ENCODE measurements at places on chromosomes 2 and 18. TPM values are rescaled to one million over a fixed set of nuclear protein-coding genes. Genes with fewer than 3 reads are reported as not detected.

The STON1 gene
- 0.45 TPM for total RNA-seq

GRCh38 chr18:68316636-68317035 is 398.3 kb downstream of the TMX3 start:
- H3K4me3 ChIP-seq, result no peak overlapping the region
- DNase-seq, result no peak
- H3K27ac ChIP-seq, result no peak overlapping the region
- H3K4me1 ChIP-seq, result no peaks in the 10 kb centered on the region
- no peaks in the 10 kb centered on the region for H3K36me3 ChIP-seq
- no peaks in the 10 kb centered on the region for H3K27me3 ChIP-seq

DNA sequence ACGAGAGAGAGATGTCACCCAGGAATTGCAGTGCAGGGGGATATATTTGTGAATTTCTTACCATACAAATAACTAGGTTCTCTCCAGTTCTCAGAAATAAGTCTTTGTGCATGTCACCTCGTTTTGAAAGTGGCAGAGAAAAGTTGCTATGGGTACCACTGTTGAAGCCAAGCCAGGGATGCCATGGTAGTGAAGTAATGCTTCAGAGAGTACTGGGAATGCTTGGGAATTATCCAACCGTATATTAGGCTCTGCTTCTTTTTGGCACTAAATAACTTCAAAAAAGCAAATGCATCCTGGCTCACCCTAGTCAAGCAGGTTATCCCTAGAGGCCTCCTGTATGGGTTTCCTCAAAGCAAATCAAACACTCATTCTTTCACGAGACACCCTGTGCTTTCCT is 50.7 kb upstream of the DDX18 start:
- H3K4me1 ChIP-seq, result no peaks in the 10 kb centered on the region
- H3K27me3 ChIP-seq, result peaks cover 2% of the 10 kb centered on the region
- no peak for DNase-seq
- H3K36me3 ChIP-seq, result no peaks in the 10 kb centered on the region

DNA sequence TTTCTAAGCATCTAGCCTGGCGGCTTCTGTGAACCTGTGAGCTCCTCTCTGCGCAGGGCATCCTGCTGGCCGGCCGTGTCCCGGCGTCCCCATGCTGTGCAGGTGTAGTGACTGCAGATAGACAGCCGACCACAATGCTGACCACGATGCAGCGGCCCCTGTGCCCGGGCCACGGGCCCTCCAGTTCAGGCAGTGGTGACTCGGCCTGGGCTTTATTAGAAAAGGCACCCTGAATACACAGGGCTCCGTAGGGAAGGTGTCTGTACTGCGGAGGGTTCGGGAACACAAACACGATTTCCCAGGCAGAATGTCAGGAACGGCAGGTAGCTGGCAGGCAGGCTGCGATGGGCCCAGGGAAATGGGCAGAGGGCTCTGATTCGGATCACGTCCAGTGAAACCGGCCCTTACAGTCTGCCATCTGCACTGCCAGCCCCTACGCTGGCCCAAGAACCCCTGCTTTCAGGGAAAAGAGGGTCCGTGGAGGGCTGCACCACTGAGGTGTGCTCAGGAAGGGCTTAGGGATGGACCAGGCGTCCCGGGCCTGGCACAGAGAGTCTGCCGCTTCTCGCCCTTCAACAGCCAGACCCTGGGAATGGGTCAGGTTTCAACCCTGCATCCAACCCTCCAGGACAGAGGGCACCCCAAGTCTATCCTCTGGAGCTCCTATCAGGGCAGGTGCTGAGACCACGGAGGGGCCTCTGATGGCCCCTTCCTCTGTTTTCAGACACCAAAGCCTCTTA is 196.5 kb downstream of the HDAC4 start:
- peaks cover 38% of the 10 kb centered on the region for H3K4me1 ChIP-seq
- no peak overlapping the region for H3K27ac ChIP-seq
- no peaks in the 10 kb centered on the region for H3K36me3 ChIP-seq
- no peaks in the 10 kb centered on the region for H3K27me3 ChIP-seq

GRCh38 chr2:133589456-133589855 is 21.2 kb upstream of the NCKAP5 start:
- H3K4me1 ChIP-seq, result no peaks in the 10 kb centered on the region
- no peak overlapping the region for H3K27ac ChIP-seq
- peaks cover 6% of the 10 kb centered on the region for H3K27me3 ChIP-seq
- no peaks in the 10 kb centered on the region for H3K36me3 ChIP-seq
- DNase-seq, result no peak

DNA sequence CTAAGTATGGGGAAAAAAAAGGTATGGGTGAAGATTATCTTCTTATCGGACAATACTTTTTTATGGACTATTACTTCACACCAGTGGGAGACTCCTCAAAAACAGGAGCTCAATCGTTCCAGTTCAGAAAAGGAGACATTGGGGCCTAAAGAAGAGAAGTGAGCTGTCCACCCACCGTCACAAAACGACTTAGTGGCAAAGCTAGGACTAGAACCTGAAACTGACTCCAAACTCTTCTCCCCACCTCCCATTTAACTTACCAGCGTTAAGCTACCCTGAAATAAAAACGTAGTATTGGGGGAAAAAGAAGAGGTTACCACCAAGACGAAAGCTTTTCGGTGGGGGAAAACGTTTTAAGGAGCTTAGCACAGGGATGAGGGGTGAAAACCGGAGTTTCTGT is 503 bp downstream of the GTF3C3 start:
- peaks cover 3% of the 10 kb centered on the region for H3K27me3 ChIP-seq
- H3K27ac ChIP-seq, result peak overlapping the region; percentile 90
- no peak for DNase-seq

The ESPNL gene
- 0.05 TPM for total RNA-seq

GRCh38 chr18:41569867-41570266 is 385.2 kb upstream of the PIK3C3 start:
- H3K27ac ChIP-seq, result no peak overlapping the region
- no peak overlapping the region for H3K4me3 ChIP-seq
- H3K36me3 ChIP-seq, result no peaks in the 10 kb centered on the region
- no peaks in the 10 kb centered on the region for H3K4me1 ChIP-seq

DNA sequence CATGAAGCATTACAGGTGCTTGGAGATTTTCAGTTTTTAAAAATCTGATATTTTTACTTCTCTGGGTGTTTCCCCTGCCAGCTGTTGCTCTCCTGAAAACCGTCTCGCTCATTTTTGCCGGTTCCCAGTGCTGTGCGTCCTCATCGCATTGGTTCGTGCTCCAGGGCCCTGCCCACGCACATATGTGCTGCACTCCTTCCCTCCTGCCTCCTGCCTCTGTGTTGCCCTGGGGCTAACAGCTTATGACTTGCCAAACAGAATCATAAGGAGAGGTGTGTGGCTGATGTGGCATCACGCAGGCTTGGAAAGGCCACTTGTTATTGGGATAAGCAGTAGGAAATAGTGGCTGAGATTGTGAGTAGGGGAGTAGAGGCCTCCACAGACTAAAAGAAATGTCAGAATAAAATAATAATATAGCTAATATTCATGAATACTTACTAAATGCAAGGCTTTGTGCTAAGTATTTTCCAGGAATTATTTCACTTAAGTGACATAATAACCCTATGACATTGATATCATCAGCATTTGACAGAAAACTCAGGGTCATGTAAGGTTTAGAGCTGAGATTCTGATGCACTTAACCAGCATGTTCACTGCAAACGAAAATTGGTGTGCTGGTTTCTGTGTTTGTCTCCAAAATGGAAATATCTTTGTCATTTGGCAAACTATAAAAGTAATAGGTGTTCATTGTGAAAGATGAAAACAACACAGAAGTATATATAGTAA is 53.5 kb downstream of the SLC4A1AP start:
- H3K27me3 ChIP-seq, result peaks cover 11% of the 10 kb centered on the region
- H3K4me1 ChIP-seq, result peaks cover 39% of the 10 kb centered on the region
- H3K36me3 ChIP-seq, result no peaks in the 10 kb centered on the region
- DNase-seq, result peak; percentile 73

- no peak overlapping the region for H3K27ac ChIP-seq
- H3K4me1 ChIP-seq, result peaks cover 40% of the 10 kb centered on the region
- no peak overlapping the region for H3K4me3 ChIP-seq
- no peaks in the 10 kb centered on the region for H3K27me3 ChIP-seq
- H3K36me3 ChIP-seq, result no peaks in the 10 kb centered on the region
- DNase-seq, result peak; percentile 67
Measured at GRCh38 chr2:102235042-102235473, 48.2 kb downstream of the IL1RL2 start.

DNA sequence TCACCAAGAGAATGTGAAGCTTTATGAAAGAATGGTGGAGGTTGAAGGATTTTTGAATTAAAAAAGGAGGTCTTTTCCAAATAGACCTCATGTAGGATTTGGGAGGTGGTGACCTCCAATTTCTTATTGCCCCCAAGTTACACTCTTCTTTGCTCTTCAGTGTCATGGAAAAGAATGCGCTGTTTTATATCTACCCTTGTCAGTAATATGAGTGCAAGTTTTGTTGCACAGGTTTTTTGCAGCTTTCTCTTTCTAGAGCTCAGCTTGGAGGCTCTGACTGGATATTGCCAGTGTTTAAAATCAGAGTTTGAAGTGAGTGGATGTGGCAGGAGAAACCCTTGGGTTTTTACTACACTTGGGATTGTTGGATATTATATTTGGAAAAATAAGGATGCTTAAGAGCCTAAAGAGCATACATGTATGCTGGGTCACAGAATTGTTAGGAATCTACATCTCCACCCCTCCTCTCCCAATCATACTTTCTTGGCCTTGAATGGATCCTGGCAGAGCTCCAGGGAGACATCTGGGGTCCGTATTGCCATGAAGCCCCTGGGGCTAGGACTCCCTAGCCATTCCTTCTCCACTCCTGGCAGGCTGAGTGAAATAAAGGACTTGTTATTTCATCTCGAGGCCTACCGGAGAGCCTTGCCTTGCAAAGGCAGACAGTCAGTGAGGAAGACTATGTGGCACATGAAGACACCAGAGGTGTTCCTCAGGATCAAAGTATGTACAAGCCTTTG is 43.8 kb downstream of the APOB start:
- no peak overlapping the region for H3K27ac ChIP-seq
- no peaks in the 10 kb centered on the region for H3K36me3 ChIP-seq
- no peaks in the 10 kb centered on the region for H3K4me1 ChIP-seq
- no peak for DNase-seq
- H3K27me3 ChIP-seq, result peaks cover 3% of the 10 kb centered on the region
- H3K4me3 ChIP-seq, result no peak overlapping the region

The RALBP1 gene
- total RNA-seq, result 46.9 TPM

DNA sequence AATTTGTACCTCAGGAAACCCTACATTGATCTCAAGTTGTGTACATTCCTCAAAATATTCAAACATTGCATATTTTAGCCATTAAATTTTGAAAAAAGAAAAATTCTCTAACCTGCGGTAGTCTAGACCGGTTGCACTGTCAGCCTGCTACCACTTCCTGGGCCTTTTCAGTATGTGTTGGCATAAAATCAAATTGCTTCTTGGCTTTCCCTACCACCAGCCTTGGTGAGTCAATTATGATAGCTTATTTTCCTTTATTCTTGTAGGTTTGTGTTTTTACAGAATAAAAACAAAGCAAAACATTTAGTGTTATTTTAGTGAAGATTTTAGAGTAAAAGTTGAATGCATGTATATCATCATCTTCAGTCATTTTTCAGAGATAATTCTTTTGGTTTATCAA is 61.2 kb downstream of the FAM171B start:
- no peaks in the 10 kb centered on the region for H3K36me3 ChIP-seq
- no peak overlapping the region for H3K4me3 ChIP-seq
- peaks cover 8% of the 10 kb centered on the region for H3K27me3 ChIP-seq
- H3K4me1 ChIP-seq, result no peaks in the 10 kb centered on the region

The MROH2A gene
- not detected for total RNA-seq

DNA sequence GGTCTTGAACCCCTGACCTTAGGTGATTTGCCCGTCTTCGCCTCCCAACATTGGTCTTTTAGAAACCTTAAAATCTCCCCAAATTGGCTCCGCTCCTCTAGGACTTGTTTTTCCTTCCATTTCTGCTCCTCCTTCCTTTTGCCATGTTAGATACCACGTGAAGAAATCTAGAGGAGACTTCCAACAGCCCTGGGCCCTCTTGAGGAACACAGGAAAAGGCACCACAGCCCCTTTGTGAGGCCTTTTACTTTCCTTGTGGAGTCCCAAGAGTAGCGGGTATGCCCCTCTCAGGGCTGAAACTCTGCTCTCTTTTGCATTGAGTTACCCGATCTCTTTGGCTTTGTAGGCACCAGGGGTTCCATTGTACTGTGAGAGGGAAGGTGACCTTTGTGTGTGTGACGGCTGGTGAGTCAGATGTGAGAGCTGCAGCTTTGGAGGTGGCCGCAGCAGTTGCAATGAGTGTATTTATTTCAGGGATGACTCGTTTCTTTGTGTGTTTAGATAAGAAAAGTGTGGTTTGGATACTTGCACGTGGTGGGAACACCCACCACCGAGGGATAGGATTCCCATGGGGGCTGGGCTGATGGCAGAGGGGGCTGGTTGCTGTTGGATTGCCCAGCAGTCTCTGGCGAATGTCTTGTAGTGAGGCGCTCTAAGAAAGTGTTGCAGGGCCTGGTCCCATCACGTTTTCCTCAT is 218.4 kb upstream of the HS6ST1 start:
- H3K4me3 ChIP-seq, result no peak overlapping the region
- peaks cover 8% of the 10 kb centered on the region for H3K27me3 ChIP-seq
- no peaks in the 10 kb centered on the region for H3K36me3 ChIP-seq
- H3K4me1 ChIP-seq, result no peaks in the 10 kb centered on the region
- DNase-seq, result peak; percentile 21

- H3K27ac ChIP-seq, result peak overlapping the region; percentile 96
- no peak for DNase-seq
- H3K4me3 ChIP-seq, result peak overlapping the region; percentile 97
- H3K4me1 ChIP-seq, result peaks cover 35% of the 10 kb centered on the region
Measured at GRCh38 chr18:32091325-32091723, 350 bp upstream of the RNF138 start.

DNA sequence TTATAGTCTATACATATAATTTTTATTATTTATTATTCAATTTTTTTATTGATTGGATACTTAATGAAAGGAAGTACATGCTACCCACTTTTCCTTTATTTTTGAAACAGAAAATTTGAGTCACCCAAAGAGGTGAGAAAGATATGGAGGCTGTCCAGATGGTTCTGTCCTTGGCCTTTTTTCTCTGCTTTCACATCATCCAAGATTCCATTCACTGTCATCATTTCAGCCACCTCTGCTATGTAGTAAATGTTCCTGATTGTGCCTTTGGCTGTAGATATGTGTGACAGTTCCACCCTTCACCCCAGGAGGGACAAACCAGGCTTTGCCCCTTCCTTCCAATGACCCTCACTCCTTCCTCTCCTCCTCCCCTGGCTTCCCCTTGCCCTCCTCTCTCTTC is 675.7 kb upstream of the ID2 start:
- DNase-seq, result no peak
- no peak overlapping the region for H3K4me3 ChIP-seq
- no peaks in the 10 kb centered on the region for H3K36me3 ChIP-seq

GRCh38 chr2:37629529-37629928 is 41.9 kb downstream of the CDC42EP3 start:
- H3K36me3 ChIP-seq, result no peaks in the 10 kb centered on the region
- H3K4me1 ChIP-seq, result peaks cover 72% of the 10 kb centered on the region
- H3K4me3 ChIP-seq, result no peak overlapping the region
- H3K27me3 ChIP-seq, result no peaks in the 10 kb centered on the region
- H3K27ac ChIP-seq, result peak overlapping the region; percentile 62

- H3K4me3 ChIP-seq, result no peak overlapping the region
- H3K4me1 ChIP-seq, result peaks cover 16% of the 10 kb centered on the region
- no peaks in the 10 kb centered on the region for H3K27me3 ChIP-seq
- DNase-seq, result no peak
- peaks cover 4% of the 10 kb centered on the region for H3K36me3 ChIP-seq
Measured at GRCh38 chr2:12861344-12861930, 144.7 kb downstream of the TRIB2 start.

The C2orf81 gene
- total RNA-seq, result 2.6 TPM

GRCh38 chr2:1153920-1154319 is 203.3 kb downstream of the SNTG2 start:
- no peaks in the 10 kb centered on the region for H3K4me1 ChIP-seq
- no peak overlapping the region for H3K4me3 ChIP-seq
- no peaks in the 10 kb centered on the region for H3K27me3 ChIP-seq
- no peak overlapping the region for H3K27ac ChIP-seq
- H3K36me3 ChIP-seq, result no peaks in the 10 kb centered on the region

The SERPINB3 gene
- total RNA-seq, result not detected

Measured in activated naive CD4-positive, alpha-beta T cell treated with anti-CD3 and anti-CD28 coated beads for 36 hours (primary cell).